ENCODE measurements at places on chromosomes 1 and 21.

DNA sequence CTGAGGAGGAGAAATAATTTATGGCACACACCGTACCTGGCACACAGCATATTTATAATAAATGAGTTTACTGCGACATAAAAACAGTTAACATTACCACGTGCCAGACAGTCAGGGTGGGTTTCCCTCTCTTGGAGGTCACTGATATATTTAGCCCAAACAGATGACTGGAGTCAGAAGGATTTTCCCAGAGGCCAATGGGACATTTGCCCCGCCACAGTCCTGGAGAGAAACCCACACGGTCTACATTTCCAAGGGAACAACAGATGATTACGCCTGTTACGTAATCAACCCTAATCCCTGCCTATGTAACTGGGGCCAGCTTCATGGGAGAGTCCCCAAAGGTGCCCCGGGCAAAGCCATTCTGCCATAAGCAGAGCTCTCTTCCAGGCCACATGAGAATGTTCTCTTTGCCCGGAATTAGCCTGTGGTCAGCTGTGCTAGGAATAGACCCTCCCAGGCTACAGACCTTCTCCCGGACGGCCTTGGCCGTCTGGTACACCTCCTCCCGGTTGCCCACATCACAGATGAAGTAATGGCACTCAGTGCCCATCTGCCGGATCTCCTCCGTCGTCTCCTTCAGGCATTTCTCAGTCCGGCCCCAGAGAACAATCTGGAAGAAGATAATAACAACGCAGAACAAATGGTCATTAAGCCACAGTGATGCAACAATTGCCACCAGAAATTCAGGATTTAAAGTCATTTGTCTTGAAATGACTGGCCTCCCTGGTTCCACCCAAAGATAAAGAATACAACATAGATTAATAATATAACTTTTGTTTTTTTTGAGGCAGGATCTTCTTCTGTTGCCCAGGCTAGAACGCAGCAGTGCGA, 37.7 kb downstream of the DHRS3 start:
- no peak for DNase-seq

GRCh38 chr1:229035054-229035747, 235.7 kb upstream of the RAB4A start:
- no peak for DNase-seq

GRCh38 chr1:53502641-53503432, 43.6 kb downstream of the DMRTB1 start:
- no peak for DNase-seq

- DNase-seq = no peak
Measured at GRCh38 chr1:23914921-23915320, 1.8 kb upstream of the CNR2 start.

- no peak for DNase-seq
Measured at GRCh38 chr1:160362168-160362957, 4.5 kb upstream of the NHLH1 start.

DNA sequence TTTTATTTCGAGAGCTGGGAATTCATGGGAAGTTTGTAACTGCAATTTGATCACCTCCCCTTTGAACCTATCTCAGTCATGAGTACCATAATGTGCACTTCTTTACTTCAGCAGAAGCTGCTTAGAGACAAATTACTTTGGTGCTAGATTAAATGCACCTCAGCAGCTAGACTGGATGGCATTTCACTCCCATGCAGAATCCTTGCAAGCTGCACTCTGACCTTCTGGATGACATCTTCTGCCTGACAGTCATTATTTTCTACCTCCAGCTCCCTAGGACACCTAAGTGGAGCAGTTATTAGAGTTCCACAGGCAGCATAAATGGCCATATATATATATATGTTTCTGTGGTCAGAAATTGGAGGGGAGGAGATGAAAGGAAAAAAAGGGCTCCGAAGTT, 366.0 kb upstream of the TMPRSS15 start:
- DNase-seq = no peak

DNA sequence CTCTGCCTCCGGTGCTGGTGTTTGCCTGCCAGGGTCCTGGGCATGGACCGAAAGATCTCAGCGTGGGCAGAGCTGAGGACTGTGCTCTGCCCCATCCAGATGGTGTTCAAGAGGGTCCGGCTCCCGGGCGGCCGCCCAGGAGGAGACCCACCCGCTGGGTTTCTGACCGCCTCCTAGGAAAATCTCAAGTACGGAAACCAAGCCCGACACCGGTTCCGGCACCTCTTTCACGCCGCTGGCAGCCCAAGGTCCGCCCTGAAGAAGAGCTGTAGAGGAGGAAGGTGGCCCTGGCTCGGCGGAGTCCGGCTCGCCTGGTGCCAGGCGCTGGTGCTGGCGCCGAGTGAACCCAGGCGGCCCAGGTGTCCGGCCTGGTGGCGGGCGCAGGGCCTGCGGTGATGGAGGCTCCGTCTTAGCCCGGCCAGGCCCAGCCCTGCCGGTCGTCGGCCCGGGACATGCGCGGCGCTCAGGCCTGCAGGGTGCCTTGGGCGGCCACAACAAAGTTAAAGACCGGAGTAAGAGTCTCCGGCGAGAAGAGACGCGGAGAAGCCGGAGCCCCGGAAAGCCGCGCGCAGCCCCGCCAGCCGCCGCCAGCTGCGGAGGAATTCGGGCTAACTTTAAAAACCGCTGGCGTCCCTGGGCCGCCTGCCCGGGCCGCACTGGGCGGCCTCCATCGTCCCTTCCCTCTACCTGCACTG, 1.5 kb downstream of the GRIK3 start:
- DNase-seq = no peak

Measured in T47D (cell line).